ENCODE measurements at places on chromosomes 7 and 10. TPM values are rescaled to one million over a fixed set of nuclear protein-coding genes. Genes with fewer than 3 reads are reported as not detected.
A peak's percentile ranks its signal among the peaks of the same experiment; 100 is the strongest.

DNA sequence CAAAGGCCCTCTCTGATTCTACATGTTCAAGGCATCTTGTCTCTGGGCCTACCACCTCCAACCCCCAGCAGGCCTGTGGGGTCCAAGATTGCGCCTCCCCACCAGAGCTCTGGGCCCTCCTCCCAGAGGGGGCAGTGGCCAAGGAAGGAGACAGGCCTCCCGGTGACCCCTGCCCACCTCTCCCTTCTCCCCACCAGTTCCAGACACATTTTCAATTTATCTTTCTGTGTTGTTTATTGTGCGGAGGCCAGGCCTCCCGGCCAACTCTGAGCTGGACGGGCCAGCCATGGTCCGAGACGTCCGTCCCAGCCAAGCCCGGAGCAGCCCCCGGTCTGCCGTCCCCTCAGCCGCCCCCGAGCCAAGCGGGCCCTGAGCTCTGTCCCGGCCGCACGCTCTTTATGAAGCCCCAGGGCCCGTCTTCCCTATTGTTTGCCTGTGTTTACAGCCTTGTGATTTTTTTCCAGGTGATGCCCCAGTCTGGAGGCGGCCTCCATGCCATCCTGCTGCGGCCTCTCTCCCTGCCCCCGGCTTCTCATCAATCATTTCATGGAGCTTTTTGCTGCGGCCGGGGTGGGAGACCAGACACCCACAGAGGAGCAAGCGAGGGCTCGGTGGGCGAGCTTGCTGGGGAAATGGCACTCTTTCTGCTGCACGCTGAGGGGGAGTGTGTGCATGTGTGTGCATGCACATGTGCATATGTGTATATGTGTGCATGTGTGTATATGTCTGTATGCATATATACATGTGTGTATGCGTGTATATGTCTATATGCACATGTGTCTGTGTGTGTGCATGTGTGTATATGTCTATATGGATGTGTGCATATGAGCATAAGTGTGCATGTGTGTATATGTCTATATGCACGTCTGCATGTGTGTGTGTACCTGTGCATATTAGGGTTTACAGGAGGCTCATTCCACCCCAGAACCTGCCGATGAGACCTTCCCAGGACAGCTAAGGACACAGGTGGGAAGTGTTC, 52.7 kb upstream of the ELN start:
- DNase-seq, result no peak

DNA sequence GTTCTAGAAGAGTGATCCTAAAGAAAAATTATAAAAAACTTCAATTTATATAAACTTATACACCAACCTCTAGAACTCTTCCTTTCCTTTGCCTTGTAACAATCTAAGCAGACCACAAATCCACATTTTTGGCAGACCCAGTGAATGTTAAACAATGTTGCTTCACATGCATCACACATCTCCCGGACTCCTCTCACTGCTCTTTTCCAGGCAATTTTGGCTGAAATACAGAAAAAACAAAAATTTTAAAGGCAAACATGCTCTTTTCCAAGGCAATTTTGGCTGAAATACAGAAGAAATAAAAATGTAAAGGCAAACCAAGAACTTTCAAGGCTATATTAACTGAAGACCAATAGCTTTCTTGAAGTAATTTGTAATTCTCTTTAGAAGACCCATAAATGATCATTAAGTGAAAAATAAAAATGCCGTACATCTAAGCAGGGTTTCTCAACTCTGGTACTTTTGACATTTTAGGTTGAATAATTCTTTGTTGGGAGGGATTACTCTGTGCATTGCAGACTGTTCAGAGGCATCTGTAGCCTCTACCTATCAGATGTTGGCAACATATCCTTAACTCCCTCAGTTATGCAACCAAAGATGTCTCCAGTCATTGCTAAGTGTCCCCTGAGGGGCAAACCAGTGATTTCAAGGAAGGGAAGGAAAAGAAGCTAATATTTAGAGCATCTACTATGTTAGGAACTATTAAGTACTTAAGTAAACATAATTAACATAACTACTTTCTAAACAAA, 64.4 kb downstream of the NRBF2 start:
- DNase-seq, result peak; percentile 18

Gene NPSR1
- not detected for total RNA-seq

Gene CPN1
- total RNA-seq, result not detected

DNA sequence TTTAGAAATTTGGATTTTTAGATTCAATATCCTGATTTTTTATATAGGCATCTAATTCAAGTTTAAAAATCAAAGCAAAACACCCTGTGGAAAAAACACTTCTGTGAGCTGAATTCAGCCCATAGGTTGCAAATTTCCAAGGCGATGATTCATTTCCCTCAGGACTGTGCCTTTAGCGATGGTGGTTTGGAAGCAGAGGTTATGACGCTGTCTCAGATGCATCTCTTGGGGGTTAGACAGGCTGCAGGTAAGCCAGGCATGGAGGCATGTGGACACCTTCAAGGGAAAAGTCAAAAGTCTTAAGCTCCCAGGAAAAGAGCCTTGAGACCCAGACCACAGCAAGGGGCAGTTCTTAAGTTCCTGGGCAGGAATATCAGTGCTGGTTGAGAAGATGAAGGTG, 9.5 kb upstream of the FRA10AC1 start:
- DNase-seq, result no peak

GRCh38 chr7:36208426-36208825, 55.4 kb downstream of the EEPD1 start:
- DNase-seq, result no peak
